Muscle of arm (tissue), 14 donors: ENCODE measurements at places on chromosomes 6 and 20. TPM values are rescaled to one million over a fixed set of nuclear protein-coding genes. Genes with fewer than 3 reads are reported as not detected.

- peak; percentile 15 for DNase-seq
Observed at GRCh38 chr20:12966468-12967085, 42.2 kb upstream of the SPTLC3 start.

DNA sequence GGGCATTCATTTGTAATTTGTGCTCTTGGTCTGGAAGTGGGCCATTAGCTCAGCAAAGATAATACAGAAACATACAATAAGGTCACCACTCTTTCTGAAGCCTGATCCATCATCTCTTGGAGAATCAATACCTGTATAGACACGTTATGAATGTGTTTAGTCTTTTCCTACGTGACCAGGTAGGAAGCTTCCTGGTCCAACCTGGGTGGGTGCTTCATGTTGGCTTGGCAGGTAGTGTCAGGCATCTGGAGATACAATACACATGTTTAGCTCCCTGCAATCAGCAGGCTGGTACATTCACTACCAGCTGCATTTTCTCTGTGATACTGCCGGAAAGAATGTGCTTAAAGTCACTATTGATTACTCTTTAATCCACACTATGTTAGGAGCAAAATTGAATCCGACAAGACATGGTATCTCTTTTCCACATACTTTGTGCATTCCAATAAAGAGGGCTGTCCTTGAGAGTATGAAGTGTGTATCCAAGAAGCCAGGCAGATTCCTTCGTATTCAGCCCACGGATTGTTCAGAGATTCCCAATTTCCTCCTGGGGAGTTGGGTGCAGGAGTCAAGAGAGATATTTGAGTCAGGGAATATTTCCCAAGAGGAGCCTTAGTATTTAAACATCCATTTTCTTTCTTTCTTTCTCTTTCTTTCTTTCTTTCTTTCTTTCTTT lies 49.9 kb upstream of the RANBP9 start:
- no peak for DNase-seq

DNA sequence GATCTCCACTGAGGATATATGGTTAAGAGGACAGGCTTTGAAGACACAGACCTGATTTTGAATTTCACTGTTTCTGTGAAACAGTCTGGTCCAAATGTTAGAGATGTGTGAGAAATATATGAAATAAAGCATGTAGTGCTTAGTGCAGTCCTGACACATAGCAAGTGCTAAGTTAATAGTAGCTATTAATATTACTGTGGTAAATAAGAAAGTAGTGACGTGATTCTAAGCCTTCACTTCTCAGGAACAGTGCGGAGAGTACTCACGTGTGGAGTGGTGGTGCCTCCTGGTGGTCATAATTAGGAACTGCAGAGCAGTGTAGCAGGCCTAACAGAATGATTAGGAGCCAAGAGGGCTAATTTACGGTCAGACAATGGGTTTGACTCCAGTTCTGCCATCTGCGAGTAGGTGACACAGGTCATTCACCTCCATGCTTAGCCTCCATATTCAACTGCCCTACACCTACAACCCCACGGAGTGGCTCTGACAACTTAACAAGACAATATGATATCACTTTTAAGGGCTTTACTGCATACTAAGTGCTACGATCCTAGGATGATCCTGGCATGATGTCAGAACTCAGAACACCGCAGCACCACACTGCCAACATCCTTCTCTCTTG lies 106.2 kb downstream of the JPH2 start:
- DNase-seq: peak; percentile 86

DNA sequence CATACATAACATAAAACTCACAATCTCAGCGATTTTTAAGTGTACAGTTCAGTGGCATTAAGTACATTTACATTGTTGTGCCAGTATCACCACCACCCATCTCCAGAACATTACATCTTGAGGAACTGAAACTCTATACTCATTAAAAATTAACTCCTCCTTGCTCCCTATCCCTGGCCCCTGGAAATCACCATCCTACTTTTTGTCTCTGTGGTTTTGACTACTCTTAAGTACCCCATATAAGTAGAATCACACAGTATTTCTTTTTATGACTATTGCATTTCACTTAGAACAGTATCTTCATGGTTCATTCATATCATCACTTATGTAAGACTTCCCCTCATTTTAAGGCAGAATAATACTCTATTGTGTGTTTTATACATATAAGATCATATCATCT lies 1108.1 kb downstream of the GRIK2 start:
- DNase-seq: no peak

DNA sequence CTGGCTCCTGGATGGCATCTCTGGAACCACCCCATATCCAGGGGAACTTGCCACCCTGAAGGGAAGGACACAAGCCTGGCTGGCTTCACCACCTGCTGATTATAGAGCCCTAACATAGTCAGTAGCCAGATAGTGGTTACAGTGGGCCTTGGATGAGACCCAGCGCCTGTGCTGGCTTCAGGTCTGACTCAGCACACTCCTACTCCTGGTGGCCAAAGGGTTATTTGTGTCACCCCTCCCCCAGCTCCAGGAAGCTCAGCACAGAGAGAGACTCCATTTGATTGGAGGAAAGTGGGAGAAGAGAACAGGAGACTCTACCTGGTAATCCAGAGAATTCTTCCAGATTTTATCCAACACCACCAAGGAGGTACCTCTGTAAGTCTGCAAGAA lies 12.8 kb downstream of the SNX14 start:
- no peak for DNase-seq

- no peak for DNase-seq
Observed at GRCh38 chr20:43631598-43631997, 35.3 kb upstream of the MYBL2 start.

GRCh38 chr6:10084111-10084986 lies 330.5 kb downstream of the TFAP2A start:
- DNase-seq: no peak

DNA sequence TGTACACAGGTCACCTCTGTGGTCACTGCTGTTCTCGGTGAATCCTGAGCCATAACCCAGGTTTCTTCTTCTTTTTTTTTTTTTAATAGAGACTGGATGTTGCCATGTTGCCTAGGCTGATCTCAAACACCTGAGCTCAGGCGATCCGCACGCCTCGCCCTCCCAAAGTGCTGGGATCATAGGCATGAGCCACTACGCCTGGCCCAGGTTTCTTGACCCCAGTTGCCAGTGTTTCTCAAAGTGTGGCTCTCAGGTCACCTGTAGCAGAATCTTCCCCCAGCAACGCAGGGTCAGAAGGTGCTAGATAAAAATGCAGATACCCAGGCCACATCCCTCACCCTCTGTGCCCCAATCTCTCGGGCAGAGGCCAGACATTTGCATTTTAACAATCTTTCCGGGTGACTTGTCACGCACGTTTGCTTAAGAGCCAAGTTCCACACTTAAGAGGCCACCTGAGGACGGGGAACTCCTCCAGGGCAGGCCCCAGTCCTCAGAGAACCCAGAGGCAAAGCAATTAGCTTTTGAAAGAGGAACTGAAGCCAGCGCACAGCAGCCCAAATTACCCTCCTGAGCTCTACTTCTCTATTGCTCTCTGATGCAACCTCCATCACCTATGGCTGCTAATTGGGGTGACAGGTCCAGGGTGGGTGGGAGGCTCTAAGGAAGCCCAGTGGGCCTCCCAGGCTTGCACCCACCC lies 81.8 kb downstream of the NFATC2 start:
- no peak for DNase-seq

DNA sequence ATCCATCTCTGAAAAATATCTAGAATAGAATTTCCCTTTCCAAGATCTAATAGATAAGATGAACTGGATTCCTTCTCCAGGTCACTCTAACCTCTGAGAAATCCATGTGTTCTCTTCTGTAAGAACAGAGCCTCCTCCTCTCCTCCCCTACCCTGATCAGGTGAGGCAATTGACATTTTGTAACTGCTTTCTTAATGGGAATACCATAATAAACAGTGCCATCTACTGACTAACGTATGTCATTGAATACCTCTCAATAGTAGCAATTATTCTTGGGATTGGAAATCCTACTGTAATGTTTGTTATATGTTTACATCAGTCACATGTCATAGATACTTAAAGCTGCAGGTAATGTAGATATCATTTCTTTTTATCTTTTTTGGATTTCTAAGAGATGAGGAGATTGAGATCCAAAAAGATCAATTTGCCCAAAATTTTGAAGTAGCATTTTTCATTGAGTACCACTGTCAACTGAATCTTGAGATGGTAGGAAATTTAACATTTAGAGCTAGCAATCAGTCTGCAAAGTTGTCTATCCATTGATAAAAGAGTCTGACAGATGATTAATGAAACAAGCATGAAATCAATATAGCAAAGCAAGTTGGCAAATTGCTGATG lies 365.8 kb upstream of the HSF2 start:
- DNase-seq: no peak

GRCh38 chr6:143243786-143244185 lies 183.1 kb downstream of the AIG1 start:
- no peak for DNase-seq

GRCh38 chr20:41655962-41656618 lies 37.9 kb upstream of the CHD6 start:
- DNase-seq: no peak

- DNase-seq: no peak
Observed at GRCh38 chr6:108106261-108106660, 31.7 kb upstream of the OSTM1 start.

DNA sequence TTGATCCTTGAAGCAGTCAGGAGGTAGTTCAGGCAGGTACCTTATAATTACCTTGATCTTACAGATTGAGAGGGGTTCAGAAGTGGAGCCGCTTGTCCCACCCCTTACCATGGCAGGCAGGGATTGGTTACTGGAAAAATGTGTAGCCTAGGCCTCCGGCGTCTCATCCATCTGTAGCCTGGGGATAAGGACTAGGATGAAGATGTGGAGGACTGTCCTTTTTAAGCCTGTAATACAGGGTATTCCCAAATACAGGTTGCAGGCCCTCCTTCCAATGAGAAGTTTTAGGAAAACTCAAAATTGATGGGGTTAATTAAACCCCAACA lies 2.8 kb downstream of the HMGA1 start:
- DNase-seq: no peak

DNA sequence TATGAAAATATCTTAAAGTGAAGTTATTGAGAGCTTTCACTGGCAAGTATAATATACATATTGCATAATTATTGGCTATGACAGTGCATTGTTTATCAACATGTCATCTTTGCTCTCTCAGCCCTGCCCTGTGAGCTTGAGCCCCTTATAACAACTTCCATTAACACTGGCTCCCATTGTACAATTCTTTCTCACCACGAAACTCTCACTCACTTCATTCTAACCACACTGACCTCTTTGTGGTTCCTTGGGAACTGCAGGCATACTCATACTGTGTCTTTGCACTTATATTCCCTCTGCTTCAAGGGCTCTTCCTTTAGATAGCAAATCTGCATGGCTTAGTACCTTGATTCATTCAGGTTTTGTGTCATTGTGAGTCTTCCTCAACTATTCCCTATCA lies 411.8 kb downstream of the CDKAL1 start:
- no peak for DNase-seq

- no peak for DNase-seq
Observed at GRCh38 chr6:142913511-142914047, 31.4 kb downstream of the HIVEP2 start.

DNA sequence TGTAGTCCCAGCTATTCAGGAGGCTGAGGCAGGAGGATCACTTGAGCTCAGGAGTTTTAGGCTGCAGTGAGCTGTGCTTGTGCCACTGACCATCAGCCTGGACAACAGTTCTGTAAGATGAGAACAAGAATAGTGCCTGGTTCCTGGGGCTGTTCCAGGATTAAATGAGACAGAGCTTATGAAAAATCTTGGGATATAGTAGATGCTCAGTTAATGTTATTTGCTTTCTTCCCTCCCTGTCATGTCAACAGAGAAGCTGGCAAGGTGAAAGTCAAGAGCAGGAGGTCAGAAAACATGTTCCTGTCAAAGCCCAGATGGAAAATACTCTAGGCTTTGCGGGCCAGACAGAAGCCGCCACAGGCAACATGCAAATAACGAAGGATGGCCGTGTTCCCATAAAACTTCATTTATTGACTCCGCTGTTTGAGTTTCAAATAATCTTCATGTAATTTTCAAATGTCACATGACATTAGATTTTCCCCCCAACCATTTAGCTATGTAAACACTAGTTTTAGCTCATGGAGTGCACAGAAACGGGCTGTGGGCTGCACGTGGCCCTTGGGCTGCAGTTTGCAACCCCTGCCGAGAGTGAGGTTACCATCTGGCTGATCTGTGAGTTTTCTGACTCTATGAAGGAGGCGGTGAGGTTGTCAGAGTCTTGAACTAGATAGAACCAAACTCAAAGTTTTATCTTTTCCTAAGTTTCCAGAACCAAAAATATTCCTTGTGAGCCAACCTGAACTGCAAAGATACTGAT lies 63.4 kb upstream of the PMEPA1 start:
- DNase-seq: no peak

DNA sequence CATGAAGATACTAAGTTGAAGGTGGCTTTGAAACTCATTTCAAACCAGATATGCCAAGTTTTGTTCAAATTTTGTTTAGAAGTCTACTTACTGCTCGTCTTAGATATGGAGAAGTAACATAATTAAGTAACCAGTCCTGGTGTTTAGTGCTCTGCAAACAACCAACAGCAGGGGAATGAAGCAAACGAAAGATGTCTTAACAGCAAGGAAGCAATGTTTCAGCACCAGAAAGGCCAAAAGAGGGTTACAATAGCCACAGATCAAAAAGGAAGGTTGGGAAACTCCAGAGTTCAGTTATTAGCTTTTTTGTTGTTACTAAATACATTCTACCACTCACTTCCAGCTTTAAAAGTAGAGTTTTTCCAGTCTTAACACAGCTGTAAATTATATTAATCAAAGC lies 45.1 kb downstream of the LHFPL5 start:
- no peak for DNase-seq

GRCh38 chr6:111615916-111616612 lies 10.4 kb upstream of the TRAF3IP2 start:
- no peak for DNase-seq

DNA sequence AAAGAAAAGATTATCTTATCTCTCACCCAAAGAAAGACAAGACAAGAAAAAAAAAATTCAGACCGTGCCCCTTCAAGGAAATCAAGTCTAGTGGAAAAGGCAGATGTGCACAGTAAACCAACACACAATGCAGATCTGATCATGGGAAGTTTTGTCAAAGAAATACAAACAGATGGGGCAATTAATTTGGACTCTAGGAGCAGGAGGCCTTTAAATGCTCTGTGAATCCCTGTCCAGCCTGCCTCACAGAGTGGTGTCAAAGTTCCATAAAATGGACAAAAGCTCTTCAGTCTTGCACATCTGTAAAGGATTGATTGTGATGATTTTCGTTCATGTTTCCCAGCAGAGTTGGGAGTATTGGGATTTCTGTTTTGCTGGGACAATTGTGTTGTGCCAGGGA lies 53.1 kb upstream of the TGM3 start:
- DNase-seq: no peak

Gene TCF21
- 0.07 TPM for polyA plus RNA-seq

Gene ZNF831
- not detected for polyA plus RNA-seq

Gene SLC18B1
- 12.5 TPM for polyA plus RNA-seq

Gene RHAG
- polyA plus RNA-seq: 0.63 TPM

Gene OPRL1
- polyA plus RNA-seq: 1.4 TPM

Gene SLA2
- polyA plus RNA-seq: 0.63 TPM

Gene PROKR2
- polyA plus RNA-seq: not detected

Gene SCGN
- polyA plus RNA-seq: 0.32 TPM

Gene NHSL1
- polyA plus RNA-seq: 27.8 TPM

Gene PNLDC1
- polyA plus RNA-seq: not detected

Gene CLPSL1
- not detected for polyA plus RNA-seq

Gene CYP21A2
- polyA plus RNA-seq: not detected

Gene GABRR1
- polyA plus RNA-seq: 1.3 TPM

Gene HLA-DRB5
- 4.6 TPM for polyA plus RNA-seq

Gene LST1
- polyA plus RNA-seq: 5.5 TPM

Gene DEFB124
- 0.73 TPM for polyA plus RNA-seq
